ENCODE measurements at places on chromosomes 5 and 9.

- no peak for DNase-seq
These were observed 363.2 kb downstream of the GLIS3 start for GRCh38 chr9:3936520-3937235.

- DNase-seq = no peak
These were observed 2.3 kb upstream of the IL17B start for GRCh38 chr5:149381261-149381985.

GRCh38 chr5:53063176-53063575 lies 46.4 kb downstream of the MOCS2 start:
- DNase-seq = no peak

DNA sequence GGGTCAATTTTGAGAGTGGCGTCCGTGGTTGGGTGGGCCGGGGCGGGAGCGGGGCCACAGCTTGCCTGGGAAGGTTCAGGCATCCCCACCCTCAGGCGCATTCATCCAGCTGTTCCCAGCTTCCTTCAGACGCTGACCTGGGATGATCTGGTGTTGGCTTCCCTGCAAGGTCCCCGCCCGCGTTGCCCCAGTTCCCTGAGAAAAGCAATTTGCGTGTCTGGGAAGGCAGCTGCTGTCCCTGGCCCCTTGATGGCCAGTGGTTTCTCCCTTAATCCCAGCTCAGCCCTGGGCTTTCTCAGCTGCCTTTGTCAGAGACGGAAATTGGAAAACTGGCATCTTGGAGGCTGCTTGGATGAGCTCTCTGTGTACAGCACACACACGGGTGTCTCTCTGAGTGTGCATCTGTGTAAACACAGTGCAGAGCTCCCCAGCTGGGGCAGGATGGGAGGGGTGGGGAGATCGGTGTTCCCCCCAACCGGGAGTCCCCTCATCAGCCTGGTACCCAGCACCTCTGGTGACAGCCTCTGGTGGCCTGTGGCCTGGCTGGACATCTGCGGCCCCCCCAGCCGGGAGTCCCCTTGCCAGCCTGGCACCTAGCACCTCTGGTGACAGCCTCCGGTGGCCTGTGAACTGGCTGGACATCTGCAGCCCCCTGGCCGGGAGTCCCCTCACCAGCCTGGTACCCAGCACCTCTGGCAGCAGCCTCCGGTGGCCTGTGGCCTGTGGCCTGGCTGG lies 94.0 kb downstream of the COL5A1 start:
- no peak for DNase-seq

DNA sequence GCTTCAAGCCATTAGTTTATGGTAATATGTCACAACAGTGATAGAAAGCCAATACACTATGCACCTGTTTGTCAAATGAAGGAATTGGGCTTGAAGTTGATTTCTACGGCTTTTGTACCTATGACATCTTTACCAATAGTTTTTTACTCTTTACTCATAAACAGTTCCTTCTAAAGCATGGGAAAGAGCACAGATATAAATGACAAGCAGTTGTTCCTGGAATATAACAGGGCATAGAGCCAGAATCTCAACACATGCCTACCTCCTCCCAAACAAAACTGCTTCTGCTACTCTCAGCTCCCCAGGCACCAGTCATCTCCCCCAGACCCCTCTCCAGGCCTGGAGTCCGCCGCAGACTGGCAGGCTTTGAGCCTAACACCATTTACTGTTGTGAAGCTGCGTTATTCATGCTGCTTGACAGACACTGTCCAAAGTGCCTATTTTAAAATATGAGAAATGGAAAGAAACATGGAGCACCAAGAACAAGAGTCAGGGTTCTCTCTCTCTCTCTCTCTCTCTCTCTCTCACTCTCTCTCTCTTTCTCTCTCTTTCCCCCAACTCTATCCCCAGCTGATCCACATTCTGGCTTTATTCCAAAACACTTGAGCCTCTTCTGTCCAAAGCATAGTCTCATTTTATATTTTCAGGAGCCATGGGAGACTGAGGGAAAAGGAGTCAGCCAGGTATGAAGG lies 111.6 kb downstream of the ADRB2 start:
- DNase-seq = no peak

- DNase-seq = no peak
These were observed 50.7 kb upstream of the CAMK4 start for GRCh38 chr5:111173476-111173875.

- DNase-seq = no peak
These were observed 15.9 kb downstream of the ATP6V0E1 start for GRCh38 chr5:172999372-172999973.

- no peak for DNase-seq
These were observed 29.6 kb upstream of the GRXCR2 start for GRCh38 chr5:145902421-145902820.

GRCh38 chr9:137319739-137320551 lies 17.9 kb upstream of the NRARP start:
- peak; percentile 16 for DNase-seq

DNA sequence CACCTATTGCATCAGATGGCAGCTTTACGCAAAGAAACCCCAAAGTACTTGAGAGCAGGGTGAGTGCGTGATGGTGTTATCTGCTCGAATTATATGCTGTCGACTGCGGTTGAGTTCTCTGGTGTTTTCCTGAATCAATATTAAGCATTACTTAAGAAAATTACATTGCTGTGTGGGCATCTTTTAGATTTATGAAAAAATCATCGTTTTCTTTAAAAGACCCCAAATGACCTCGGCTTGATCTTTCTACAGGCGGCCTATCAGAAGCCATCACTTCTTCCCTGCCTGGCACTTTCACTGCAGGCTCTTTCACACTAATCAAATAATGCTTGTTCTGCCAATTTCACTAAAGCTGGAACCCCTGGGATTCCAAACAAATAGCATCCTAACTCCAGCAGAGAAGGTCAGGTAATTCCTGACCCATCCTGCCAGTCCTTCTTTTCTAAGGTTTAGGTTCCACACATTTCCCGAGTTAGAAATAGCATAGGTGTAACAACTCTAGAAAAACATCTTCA lies 1.7 kb downstream of the UBE2QL1 start:
- DNase-seq = no peak

DNA sequence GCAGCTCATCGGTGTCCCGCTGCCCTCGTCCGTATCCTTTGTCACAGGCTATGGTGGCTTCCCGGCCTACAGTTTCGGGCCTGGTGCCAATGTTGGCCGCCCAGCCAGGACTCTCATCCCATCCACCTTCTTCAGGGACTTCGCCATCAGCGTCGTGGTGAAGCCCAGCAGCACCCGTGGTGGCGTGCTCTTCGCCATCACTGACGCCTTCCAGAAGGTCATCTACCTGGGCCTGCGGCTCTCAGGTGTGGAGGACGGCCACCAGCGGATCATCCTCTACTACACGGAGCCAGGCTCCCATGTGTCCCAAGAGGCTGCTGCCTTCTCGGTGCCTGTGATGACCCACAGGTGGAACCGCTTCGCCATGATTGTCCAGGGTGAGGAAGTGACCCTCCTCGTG lies 41.9 kb downstream of the COL15A1 start:
- DNase-seq = no peak

DNA sequence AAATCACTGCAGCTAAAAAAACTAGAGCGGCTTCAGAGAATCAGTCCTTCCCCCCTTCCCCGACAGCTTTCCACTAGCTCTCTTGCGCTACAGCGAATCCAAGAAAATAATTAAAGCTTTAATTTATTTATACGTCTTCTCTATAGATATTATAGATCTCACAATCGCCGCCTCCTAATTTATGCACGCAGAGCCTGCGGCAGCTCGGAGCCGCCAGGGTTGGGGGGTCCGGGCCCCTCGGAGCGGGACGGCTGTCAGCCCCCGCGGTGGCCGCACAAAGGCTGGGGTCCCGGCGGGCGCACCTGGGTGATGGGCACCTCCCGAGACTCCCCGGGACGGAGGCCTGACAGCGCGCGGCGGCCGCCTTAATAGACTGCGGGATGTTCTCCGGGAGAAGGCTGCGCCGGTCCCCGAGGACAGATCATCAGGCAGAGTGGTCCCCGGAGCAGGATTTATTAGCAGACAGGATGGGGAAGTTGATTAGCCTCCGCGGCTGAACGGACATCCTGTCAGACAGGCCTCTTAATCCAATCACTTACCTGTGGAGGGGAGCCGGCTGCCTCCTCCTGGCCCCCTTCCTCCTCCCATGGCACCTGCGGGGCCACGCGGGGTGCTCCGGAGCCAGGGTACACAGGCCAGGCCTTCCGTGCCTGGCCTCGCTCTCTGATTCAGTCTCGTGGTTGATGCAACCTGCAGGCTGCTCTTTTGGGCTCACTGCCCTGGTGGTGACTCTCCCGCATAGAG lies 166.8 kb downstream of the MELK start:
- peak; percentile 73 for DNase-seq

GRCh38 chr9:95785209-95785608 lies 90.3 kb upstream of the ERCC6L2 start:
- DNase-seq = no peak

GRCh38 chr9:26742828-26743476 lies 149.7 kb downstream of the CAAP1 start:
- DNase-seq = no peak

DNA sequence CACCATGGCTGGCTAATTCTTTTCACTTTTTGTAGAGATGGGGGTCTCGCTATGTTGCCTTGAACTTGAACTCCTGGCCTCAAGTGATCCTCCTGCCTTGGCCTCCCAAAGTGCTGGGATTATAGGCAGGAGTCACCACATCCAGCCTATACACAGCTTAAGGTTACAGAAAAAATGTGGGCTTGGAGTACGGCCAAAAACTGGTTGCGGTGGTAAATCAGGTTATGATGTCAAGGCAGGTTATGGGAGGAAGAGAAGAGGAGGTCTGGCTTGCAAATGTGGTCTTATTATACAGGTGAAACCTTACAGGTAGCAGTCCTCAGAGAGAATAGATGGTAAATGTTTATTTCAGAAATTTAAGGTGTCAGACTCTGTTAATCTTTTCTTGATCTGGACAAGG lies 30.7 kb upstream of the SYK start:
- DNase-seq = no peak

- no peak for DNase-seq
These were observed 154.8 kb upstream of the TBC1D2 start for GRCh38 chr9:98410185-98410697.

- DNase-seq = no peak
These were observed 45.3 kb upstream of the CACNA1B start for GRCh38 chr9:137832191-137832700.

DNA sequence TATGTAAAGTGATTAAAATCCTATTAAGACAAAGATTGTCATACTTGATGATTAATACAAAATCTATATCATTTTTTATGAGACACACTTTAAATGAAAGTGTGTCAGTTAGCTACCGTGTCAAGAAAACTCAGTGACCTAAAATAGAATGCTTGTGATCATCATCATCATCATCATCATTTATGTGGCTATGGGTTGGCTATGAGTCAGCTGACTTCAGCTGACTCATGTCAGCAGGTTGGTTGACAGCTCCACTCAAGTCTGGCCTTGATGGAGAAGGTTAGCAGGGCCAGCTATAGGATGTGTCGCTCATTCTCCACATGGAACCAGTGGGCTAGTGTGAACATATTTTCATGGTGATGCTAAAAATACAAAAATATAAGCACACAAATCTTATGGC lies 43.8 kb upstream of the ZNF300 start:
- no peak for DNase-seq

DNA sequence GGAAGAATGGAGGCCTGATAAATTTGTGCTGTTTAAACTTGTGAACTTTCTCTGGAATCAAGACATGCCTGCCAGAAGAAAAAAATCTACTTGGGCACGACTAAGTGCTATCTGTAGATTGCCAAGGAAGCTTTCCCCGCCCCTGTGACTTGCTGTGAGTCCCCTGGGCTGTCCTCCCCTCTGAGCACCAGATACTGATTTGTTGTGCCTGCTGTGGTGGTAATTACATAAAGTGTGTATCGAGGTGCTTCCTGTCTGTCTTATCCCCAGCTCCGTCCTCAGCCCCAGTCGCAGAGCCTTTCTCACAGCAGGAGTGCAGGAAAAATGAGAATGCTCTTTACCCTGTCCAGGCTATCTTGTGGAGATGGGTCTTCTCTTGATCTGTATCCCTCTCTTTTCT lies 53.9 kb downstream of the TRIO start:
- no peak for DNase-seq
